Left cardiac atrium (tissue), 4 donors: ENCODE measurements at places on chromosomes 6 and 20. TPM values are rescaled to one million over a fixed set of nuclear protein-coding genes. Genes with fewer than 3 reads are reported as not detected.

PACRG gene
- total RNA-seq: 3.2 TPM

IRAK1BP1 gene
- total RNA-seq: 2.3 TPM

PRND gene
- not detected for total RNA-seq

EYS gene
- total RNA-seq: not detected

FRK gene
- total RNA-seq: 4.8 TPM

ANGPT4 gene
- total RNA-seq: 0.27 TPM

SPTLC3 gene
- total RNA-seq: 8.1 TPM

TREML1 gene
- not detected for total RNA-seq

OR12D3 gene
- total RNA-seq: not detected

PRSS35 gene
- 2.5 TPM for total RNA-seq

FKBP1C gene
- 0.26 TPM for total RNA-seq

IL17F gene
- total RNA-seq: not detected

POLR1C gene
- total RNA-seq: 17.8 TPM

MEP1A gene
- total RNA-seq: not detected

PCK1 gene
- total RNA-seq: 21.6 TPM

NR2E1 gene
- not detected for total RNA-seq

LPA gene
- total RNA-seq: not detected

VSTM2L gene
- 139 TPM for total RNA-seq

HLA-DOB gene
- total RNA-seq: 0.27 TPM

CHD6 gene
- total RNA-seq: 36.5 TPM

PLAGL1 gene
- 14.3 TPM for total RNA-seq

PI16 gene
- total RNA-seq: 28.2 TPM

PROKR2 gene
- not detected for total RNA-seq

NMBR gene
- not detected for total RNA-seq

MOCS1 gene
- 26.2 TPM for total RNA-seq

LY6G6F gene
- total RNA-seq: not detected

HSD17B8 gene
- 13.3 TPM for total RNA-seq

FAM83C gene
- not detected for total RNA-seq

ACTR5 gene
- 3.6 TPM for total RNA-seq

OXT gene
- 0.65 TPM for total RNA-seq

KCNQ5 gene
- 0.44 TPM for total RNA-seq

DNAH8 gene
- total RNA-seq: not detected

KCNS1 gene
- 0.21 TPM for total RNA-seq

OTOR gene
- total RNA-seq: not detected

RNF182 gene
- total RNA-seq: 0.81 TPM

RHAG gene
- total RNA-seq: 0.97 TPM
